ENCODE measurements at places on chromosomes 12 and 14.

GRCh38 chr12:1922075-1922709 lies 3.7 kb upstream of the CACNA2D4 start:
- DNase-seq, result peak; percentile 63

- DNase-seq, result no peak
Observed at GRCh38 chr14:104600805-104601204, 3.8 kb downstream of the TMEM179 start.

- no peak for DNase-seq
Observed at GRCh38 chr14:20711685-20712084, 23.1 kb downstream of the ANG start.

DNA sequence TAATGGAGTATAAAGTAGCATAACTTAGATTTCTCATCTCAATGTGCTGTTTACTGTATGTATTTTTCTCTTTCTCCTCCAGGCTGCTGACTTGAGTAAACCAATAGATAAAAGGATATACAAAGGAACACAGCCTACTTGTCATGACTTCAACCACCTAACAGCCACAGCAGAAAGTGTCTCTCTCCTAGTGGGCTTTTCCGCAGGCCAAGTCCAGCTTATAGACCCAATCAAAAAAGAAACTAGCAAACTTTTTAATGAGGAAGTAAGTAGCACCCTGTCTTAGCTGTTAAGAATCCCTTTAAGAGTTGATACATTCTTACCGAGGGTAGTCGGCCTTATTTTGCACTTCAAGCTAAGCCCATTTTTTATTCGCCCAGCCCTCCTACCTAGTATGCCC lies 55.2 kb downstream of the WDR20 start:
- DNase-seq, result no peak

DNA sequence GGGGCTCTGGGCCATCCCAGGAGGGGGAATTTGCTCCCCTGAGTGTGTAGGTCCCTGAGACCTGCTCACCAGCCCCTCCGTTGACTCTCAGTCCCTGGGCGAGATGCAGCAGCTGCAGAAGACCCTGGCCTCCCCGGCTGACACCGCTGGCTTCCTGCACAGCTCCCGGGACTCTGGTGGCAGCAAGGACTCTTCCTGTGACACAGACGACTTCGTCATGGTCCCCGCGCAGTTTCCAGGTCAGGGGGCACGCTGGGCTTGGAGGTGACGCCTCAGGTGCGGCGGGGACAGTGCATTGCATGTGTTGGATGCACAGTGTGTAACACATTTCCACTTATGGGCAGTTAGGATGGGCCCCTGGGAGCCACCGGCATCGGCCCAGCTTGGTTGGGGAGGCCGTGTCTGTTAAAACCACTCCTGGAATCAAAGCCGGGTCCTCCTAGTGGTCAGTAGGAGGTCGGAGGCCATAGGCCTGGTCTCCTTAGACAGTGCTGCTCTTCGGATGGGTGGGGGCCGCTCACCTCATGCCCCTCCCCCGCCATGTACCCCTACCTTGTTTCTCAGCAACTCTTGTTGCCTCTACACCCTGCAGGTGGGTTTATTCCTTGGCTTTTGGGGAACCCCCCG lies 17.1 kb upstream of the PUS1 start:
- no peak for DNase-seq

DNA sequence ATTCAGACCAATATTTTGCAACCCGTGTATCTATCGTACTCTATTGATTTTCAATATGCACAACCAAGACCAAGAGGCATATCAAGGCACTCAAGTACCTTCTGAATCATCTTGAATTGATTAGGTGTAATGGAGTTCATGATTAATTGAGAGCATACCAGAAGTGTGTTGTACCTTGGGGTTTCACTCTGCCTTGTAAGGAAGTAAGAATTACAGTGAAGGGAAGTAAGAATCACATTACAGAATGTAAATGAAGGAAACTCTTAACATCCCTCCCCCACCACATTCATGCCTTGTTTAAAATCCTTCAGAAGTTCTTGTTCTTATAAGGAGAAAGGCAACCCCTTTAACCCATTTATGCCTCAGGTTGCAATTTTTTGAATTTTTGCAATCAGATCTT lies 5.4 kb upstream of the MGAT4C start:
- DNase-seq, result no peak

- no peak for DNase-seq
Observed at GRCh38 chr14:66746316-66747006, 238.5 kb downstream of the GPHN start.

- no peak for DNase-seq
Observed at GRCh38 chr12:71125515-71125914, 32.3 kb downstream of the TSPAN8 start.

All from heart left ventricle (tissue), 16 donors.